ENCODE measurements at places on chromosomes 6 and 20.

- DNase-seq = no peak
Measured at GRCh38 chr6:127976111-127976510, 75.3 kb upstream of the THEMIS start.

DNA sequence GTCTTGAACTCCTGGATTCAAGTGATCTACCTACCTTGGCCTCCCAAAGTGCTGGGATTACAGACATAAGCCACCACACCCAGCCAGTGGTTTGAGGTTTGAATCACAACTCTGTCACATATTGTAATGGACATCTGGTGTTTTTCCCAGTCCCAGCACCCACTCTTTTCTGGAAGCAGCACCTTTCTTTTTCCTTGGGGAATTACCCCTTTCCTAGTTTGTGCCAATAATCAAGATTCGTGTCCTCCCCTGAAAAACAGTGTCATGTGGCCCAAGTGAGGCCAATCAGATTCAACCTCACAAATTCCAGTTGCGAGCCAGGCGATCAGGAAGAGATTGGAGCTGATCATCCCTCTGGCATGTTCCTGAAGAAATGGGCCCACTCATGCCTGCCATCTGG, 71.7 kb upstream of the SGK1 start:
- DNase-seq = no peak

- DNase-seq = no peak
Measured at GRCh38 chr6:33439956-33440648, 14.3 kb upstream of the ZBTB9 start.

DNA sequence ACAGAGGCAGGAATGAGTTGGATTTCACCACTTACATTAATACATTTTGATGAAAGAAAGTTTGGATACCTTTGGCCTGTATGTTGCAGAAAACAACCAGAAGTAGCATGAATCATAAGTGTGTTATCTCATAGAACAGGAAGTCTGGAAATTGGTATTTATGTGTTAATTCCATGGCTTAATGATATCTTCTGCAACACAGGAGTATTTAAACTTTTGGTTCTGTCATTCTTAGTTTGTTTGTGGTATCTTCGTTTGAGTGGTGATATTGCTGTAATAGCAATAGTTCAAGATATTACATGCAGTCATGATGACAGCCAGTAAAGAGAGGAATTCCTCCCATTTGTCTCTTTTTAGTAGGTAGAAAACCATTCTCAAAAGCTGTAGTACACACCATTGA, 177.3 kb downstream of the CDKAL1 start:
- DNase-seq = no peak

- DNase-seq = no peak
Measured at GRCh38 chr6:111668410-111668809, 62.7 kb upstream of the TRAF3IP2 start.

DNA sequence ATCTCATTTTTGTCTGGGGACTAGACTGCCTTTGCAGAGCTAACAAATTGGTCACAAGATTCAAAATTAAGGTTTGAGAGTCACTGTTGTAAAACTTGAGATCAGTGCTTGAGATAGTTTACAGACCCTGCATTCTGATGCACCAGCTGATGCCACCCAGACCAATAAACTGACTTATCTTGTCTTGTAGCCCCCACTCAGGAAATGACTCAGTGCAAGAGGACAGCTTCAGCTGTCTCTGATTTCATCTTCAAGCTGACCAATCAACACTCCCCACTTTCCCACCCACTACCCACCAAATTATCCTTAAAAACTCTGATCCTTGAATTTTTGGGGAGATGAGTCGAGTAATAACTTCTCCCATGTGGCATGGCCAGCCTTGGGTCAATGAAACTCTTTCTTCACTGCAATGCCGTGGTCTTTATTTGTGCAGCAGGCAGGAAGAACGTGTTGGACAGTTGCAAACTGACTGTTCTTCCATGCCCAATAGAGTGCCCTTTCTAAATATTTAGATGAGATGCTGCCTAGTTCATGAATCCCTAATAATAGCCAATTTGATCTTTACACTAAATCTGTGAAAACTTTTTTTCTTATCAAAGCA, 48.3 kb upstream of the PROKR2 start:
- no peak for DNase-seq

- DNase-seq = no peak
Measured at GRCh38 chr6:136051140-136051775, 198.9 kb downstream of the MTFR2 start.

DNA sequence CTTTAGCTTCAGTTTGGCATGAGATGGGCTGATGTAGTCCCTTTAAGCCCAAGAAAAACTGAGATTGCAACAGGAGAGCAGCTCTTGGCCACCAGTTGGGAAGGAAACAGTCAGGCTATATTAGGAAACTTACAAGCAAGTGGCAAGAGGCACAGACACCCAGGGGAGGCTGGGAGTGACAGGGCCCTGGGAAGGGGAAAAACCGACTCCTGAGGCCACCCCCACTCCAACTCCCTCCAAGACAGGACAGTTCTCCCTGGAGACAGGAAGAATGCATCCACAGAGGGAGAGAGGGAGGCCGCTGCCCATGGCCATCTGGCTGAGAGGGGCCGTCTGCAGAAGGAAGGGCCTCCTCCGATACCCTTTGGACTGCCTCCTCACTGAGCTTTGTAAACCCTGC, 20.5 kb downstream of the JPH2 start:
- no peak for DNase-seq

- DNase-seq = no peak
Measured at GRCh38 chr6:95321126-95321525, 256.2 kb upstream of the MANEA start.

DNA sequence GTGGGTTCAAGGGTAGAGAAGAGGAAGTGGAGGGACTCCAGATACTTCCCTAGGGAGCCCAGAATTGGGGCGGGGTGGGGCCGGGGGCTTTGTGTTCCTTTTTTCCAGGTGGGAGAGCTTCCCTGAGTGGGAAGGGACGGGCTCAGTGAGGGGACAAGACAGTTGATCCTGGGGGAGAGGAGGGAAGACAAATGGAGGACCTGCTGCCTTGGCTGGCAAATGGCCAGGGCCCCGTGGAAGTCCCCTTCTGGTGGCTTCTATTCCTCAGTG, 2.6 kb downstream of the CTSZ start:
- DNase-seq = no peak

DNA sequence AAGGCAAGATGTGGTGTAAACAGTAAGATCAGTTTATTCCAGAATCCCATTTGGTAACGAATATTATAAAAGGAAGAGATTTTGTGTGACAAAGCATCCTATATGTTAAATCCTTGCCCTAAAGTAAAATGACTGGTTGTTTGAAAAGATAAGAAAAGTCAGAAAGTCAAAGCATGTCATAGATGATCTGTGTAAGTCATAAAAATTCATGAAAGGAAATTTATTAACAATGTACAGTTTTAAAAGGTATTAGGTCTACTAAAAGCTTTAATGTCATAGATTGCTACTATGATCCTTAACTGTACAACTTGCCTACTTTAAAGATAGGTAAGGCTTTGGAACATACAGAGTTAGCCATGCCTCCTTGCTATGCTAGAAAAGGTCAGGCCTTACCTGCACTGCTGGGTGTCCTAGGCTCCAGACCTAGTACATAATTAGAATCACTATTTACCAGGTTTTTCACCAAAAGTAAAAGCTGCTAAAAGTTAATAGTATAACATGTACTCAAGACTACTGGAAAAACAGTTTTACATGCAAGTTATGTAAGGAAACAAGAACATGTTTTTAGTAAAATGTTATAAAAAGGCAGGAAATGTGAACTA, 1090.1 kb upstream of the ADGRB3 start:
- no peak for DNase-seq

DNA sequence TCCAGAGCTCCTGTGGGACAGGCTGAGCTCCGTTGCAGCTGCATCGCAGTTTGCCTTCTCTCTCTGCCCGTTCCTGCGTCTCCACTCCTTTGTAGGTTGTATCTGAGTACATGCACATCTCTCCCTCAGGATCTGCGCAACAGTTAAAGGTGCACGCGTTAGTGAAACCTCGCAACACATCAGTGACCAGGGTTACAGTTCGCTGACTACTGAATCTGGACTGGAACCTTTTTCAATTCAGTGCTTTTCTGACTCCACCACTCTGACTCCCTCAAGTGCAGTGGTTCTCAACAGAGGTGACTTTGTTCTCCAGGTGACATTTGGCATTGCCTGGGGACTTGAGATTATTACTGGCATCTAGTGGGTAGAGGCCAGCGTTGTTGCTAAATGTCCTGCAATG, 44.0 kb downstream of the UST start:
- DNase-seq = no peak

GRCh38 chr20:59161721-59162120, 1.9 kb upstream of the ZNF831 start:
- no peak for DNase-seq

DNA sequence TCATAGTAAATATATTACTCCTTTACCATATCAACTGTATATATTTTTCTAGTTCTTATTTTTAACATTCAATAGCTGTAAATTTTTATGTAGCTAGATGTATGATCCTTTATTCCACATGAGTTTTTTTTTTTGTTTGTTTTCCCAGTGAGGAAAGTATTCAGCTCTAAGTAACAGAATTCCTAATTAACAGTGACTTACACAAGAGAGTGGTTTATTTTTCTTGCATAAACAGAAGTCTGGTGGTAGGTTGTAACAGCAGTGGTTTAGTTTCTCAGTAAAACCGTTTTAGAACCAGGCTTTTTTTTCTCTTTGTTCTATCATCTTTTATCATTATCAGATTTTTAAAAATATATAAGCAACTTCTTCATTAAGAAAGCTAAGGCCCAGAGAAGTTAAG, 116.9 kb upstream of the FLRT3 start:
- no peak for DNase-seq

- DNase-seq = no peak
Measured at GRCh38 chr6:128885381-128885780, 2.4 kb downstream of the LAMA2 start.

DNA sequence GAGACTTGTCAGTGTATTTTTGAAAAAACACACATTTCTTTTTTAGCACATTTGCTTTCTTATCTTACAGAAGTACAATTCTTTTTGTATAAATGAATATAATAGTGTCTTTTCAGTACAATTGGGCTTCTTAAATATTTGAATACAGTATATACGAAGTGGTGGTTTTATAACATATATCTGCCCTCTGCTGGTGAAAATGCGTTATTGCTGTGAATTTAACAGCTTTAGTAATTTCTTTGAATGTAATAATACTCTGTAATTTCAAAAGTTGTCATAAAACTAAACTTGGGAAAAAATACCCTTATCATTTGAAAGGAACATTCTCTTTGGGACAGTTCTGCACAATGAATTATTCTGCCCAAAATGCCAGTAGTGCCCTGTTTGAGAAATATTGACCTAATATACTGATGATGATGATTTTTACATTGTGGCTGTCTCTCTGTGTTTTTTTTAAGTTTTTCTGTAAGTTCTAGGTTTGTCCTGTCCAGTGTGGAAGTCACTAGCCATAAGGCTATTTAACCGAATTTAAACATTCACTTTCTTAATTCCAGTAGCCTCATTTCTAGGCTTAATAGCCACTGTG, 19.0 kb downstream of the SMAP1 start:
- no peak for DNase-seq

- DNase-seq = no peak
Measured at GRCh38 chr6:98864497-98864896, 30.1 kb downstream of the POU3F2 start.

GRCh38 chr20:2760952-2761305, 39.5 kb downstream of the CPXM1 start:
- DNase-seq = no peak

DNA sequence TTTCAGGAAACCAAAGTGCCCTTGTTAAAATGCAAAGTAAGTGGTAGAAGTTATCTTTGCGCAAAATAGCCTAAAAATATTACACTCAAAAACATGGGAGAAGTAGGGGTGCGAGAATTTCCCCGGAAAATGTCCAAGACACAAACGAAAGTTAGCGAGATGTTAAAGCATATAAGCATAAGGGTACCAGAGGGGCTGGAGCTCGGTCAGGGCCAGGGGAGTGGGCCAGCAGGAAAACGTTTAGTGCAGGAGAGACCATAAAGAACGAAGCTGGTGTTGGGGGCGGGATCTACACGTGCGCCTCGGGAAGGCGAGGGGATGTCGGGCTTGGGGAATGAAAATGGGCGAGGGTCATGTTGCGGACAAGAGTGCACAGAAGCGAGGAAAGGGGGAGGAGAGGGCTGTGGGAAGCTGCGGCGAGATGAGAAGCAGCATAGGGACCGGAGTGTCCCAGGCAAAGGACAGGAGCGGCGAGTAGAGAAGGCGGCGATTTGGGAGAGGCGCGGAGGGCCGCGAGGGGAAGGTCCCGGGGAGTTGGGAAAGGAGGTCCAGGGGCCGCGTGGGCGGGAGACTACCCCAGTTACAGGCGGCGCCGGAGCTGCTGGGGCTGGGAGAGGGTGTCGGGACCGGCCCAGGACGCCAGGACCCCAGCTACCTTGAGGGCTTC, 600 bp downstream of the XPO5 start:
- DNase-seq = peak; percentile 36

DNA sequence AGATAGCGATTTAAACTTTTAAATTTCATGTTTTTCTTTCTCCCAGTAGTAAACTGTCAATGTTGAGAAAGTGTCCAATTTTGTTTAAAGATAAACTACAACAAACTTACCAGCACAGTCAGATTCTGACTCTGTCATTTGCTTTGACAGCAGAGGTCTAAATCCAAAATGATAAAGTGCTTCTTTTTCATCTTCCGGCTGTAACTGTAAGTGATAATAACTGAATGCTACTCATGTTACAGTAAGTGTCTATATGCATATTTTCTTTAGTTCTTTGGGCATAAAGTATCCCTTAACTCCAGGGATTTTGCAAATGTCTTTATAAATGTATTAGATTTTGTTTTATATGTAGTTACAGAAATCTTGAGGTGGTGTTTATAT, 610.4 kb downstream of the RFPL4B start:
- no peak for DNase-seq

DNA sequence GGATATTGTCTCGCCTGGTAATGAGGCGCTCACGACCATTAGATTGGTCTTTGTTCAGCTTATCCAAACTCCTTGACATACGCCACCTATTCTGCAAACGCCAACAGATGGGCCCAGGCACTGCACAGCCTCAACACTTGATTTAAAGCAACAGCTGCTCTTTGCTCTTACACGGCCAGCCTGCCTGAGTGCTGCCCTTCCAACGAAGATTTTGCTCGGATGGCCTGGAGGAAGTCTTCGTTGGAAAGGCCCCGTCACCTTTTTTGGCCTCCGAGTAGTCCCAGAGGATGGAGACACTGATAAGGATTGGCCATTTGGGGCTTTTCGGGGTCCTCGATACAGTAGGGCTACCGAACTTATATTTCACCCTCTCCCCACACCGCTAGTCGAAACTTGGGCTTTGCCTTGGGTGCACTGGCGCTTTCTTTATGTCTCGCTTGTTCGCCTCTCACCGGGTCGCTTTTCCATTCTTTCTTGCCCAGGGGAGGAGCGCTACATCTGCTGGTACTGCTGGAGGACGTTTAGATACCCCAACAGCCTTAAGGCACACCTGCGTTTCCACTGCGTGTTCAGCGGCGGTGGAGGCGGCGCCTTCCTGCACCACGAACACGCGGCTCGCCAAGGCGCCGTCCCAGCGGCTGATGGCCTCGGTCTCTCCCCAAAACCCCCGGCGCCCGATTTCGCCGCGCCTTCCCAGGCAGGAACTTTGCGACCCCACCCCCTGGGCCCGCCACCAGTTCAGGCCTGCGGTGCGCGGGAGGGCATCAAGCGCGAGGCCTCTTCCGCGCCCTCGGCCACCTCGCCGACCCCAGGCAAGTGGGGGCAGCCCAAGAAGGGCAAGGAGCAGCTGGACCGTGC, 6.1 kb downstream of the PRDM13 start:
- no peak for DNase-seq

- DNase-seq = no peak
Measured at GRCh38 chr20:37989601-37990295, 43.5 kb downstream of the TTI1 start.

Measured in activated naive CD4-positive, alpha-beta T cell (primary cell).